HepG2 (cell line): ENCODE measurements at places on chromosomes 3 and 15. TPM values are rescaled to one million over a fixed set of nuclear protein-coding genes. Genes with fewer than 3 reads are reported as not detected.

GRCh38 chr3:53142986-53143385, 12.8 kb upstream of the RFT1 start:
- DNase-seq: no peak

DNA sequence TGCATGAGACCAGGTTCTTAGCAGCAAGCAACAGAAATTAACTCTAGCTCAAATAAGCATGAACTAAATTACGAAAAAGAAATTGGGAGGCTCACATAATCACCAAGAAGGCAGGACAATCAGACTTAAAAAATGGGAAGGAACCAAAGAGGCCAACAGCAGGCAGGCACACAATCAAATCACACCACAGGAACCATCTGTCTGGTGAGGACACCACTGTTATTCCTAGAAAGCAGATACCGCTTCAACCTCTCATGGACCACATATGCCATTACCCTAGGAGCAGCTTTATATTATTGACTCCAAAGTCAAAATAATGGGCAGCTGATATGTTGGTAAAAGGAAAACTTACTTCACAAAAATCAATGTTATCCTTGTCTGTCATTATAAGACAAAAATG, 51.6 kb downstream of the SUCLG2 start:
- no peak for DNase-seq

- DNase-seq: no peak
These were observed 39.8 kb downstream of the SST start for GRCh38 chr3:187630404-187630803.

DNA sequence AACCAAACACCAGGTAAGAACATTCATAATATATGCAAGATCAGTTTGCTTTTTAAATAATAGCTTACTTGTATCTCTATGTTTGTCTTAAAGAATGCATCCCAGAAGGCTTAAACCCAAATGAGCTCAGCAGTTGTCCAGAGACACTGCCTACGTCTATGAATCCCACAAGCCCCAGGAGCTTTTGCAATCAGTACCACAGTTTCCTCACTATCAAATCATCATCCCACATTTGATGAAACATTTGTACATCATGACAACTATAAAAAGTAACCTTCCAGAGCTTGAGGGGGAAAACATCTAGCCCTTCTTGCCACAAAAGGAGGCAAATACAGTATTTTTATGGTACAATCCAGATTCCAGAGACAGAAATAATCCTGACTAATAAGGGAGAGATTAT, 63.7 kb downstream of the ATP8B4 start:
- DNase-seq: no peak

- DNase-seq: peak; percentile 89
These were observed 126.0 kb downstream of the MYLK start for GRCh38 chr3:123758081-123758564.

The IMPG2 gene
- total RNA-seq: 0.02 TPM in 1 of 2 replicates, not detected in the other

The SLC28A1 gene
- 0.31 and 0.39 TPM in 2 replicates for total RNA-seq

The MITF gene
- 0.14 and 0.38 TPM in 2 replicates for total RNA-seq

The PLA2G4F gene
- total RNA-seq: not detected in 2 replicates

The CCR8 gene
- total RNA-seq: not detected in 2 replicates

GRCh38 chr3:147924755-147925154, 515.6 kb downstream of the ZIC1 start:
- no peak for DNase-seq

- DNase-seq: no peak
These were observed 504.0 kb upstream of the TGFBR2 start for GRCh38 chr3:30102356-30102755.

DNA sequence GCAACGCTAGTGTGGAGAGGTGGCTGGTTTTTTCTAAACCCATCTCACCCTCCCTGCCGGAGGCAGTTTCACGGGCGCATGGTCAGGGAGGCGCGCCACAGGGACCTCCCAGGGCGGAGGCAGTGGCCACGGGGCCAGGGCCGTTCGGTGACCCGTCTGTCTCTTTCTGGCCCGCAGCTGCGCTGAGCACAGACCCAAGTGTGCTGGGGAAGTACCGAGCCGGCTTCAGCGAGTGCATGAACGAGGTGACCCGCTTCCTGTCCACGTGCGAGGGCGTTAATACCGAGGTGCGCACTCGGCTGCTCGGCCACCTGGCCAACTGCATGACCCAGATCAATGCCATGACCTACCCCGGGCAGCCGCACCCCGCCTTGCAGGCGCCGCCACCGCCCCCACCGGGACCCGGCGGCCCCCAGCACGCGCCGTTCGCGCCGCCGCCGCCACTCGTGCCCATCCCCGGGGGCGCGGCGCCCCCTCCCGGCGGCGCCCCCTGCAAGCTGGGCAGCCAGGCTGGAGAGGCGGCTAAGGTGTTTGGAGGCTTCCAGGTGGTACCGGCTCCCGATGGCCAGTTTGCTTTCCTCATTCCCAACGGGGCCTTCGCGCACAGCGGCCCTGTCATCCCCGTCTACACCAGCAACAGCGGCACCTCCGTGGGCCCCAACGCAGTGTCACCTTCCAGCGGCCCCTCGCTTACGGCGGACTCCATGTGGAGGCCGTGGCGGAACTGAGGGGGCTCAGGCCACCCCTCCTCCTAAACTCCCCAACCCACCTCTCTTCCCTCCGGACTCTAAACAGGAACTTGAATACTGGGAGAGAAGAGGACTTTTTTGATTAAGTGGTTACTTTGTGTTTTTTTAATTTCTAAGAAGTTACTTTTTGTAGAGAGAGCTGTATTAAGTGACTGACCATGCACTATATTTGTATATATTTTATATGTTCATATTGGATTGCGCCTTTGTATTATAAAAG, 1.8 kb downstream of the HES1 start:
- peak; percentile 29 for DNase-seq

GRCh38 chr3:61910732-61911131, 349.4 kb downstream of the PTPRG start:
- DNase-seq: no peak

GRCh38 chr15:84961114-84961452, 20.6 kb upstream of the PDE8A start:
- DNase-seq: no peak

GRCh38 chr3:20080956-20081554, 40.8 kb downstream of the KAT2B start:
- DNase-seq: peak; percentile 40

DNA sequence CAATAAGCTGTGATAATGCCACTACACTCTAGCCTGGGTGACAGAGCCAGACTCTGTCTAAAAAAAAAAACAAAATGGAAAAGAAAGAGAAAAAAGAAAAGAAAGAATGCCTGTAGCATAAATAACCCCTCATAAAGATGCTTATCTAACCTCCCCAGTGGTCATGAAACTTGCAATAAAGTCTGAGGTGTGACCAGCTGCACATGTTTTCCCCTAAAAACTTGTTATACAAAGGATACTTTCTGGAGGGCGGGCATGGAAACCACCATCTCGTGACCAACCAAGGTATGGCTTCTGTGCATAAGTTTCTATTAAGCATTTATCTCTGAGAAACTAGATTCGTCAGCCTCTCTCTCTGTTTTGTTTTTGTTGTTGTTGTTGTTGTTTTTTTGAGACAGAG, 21.8 kb downstream of the CCDC32 start:
- DNase-seq: no peak

The PRICKLE2 gene
- total RNA-seq: 0.04 and 0.07 TPM in 2 replicates

DNA sequence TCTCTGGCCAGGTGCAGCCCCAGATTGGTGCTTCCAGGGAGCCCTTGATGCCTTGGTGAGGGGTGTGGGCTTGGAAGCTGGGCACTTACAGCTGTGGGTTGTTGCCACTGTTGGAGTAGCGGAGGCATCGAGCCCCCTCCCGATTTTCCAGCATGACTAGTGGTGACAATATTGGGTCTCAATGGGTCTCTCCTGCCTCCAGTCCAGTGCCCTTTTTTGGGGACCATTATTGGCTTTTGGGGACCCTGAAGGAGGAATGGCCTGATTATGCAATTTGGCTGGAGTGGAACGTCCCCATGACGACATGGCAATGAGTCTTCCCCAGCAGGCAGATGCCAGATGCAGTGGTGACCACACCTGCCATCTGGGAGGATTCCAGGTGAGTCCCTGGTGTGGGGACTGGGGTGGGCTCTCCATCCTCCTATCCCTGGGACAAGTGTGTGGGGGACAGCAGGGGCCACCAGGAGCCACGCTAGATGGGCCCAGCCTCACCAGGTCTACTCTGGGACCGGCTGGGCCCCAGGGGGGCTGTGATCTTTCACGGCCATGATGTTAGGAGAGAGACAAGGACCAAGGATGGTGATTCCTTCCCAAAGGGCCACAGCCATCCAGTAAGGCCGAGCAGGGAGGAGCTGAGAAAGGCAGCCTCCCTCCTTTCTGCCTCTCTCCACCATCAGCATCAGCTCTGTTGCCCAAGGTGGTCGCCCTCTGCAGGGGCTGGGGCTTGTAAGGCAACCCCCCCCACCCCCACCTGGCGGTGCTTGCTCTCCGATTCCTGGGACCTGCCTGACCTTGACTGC, 196.8 kb downstream of the GOLGA6L6 start:
- no peak for DNase-seq

- DNase-seq: no peak
These were observed 43.9 kb downstream of the GOLIM4 start for GRCh38 chr3:168051531-168052471.

- no peak for DNase-seq
These were observed 138.6 kb downstream of the SRGAP3 start for GRCh38 chr3:9110802-9111201.

DNA sequence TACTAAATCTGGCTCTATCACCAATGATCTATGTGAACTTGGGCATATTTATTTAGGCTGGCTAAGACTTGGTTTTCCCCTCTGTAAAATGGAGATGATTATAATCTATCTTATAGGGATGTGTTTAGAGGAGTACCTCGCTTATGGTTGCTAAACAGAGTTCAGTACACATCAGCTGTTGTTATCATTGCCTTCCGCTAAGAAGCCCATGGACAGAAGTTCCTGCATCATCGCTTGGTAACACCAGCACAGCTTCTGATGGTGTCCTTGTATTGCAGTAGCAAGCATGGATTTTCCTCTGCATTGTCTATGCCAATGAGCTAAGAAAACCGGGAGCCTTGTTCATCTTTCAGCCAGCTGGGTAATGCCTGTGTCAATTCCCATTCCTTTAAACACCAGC, 73.1 kb upstream of the LRTM1 start:
- no peak for DNase-seq

The SYNPR gene
- 0.04 TPM in 1 of 2 replicates, not detected in the other for total RNA-seq

GRCh38 chr3:88773766-88774165, 333.7 kb upstream of the EPHA3 start:
- DNase-seq: no peak

The CD80 gene
- total RNA-seq: not detected in 2 replicates

DNA sequence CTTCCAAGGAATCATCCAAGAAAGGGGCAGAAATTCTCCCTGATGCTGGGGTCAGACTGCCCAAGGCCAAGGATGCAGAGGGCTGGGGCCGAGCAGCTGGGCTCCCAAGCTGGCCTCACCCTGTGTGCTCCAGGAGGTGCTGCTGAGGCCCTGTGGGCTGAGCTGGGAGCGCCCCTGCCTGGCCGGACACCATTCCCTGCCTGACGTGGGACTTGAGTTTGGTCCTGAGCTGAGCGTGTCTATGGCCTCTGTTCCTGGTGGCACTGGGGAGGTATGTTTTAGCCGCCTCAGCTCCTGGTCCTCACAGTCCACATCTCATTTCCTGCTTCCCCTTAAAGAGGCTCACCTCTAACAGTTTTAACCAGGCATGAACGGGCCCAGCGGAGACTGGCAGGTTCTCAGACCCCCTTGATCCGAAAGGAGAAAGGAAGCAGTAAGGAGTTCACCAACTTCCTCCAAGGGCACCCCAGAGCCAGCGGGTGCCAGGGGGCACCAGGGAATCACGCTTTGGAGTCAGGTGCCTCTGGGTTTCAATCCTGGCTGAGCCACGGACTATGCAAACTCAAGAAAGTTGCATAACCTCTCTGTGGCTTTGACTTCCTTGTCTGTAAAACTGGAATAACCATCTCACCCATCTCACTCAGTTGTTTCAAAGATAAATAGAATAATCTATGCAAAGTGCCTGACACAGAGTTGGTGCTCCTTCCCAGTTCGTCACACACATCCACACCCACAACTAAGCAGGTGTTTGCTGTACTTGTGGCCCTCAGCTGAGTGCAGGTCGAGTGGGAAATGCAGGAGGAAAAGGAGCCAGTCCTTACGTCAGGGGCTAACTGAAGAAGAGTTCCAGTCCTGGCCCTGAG, 48.6 kb downstream of the SLC12A8 start:
- peak; percentile 31 for DNase-seq

DNA sequence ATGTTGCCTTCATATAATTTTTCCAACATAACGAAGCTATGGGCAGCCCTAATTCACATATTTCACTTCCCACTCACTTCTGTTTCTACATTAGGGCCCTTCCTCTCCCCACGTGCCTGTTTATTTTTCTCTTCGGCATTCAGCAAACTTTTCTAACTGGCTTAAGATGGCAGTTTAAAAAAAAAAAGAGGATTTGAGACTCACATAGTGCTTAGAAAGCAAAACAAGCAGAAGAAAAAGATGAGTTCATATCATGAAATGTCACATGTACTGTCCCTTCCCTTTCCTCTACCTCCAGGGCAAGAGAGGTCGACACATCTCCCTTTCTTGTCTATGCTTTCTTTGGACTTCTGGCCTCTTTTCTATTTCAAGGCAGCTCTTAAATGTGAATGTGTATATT, 30.6 kb downstream of the SLC49A4 start:
- no peak for DNase-seq

DNA sequence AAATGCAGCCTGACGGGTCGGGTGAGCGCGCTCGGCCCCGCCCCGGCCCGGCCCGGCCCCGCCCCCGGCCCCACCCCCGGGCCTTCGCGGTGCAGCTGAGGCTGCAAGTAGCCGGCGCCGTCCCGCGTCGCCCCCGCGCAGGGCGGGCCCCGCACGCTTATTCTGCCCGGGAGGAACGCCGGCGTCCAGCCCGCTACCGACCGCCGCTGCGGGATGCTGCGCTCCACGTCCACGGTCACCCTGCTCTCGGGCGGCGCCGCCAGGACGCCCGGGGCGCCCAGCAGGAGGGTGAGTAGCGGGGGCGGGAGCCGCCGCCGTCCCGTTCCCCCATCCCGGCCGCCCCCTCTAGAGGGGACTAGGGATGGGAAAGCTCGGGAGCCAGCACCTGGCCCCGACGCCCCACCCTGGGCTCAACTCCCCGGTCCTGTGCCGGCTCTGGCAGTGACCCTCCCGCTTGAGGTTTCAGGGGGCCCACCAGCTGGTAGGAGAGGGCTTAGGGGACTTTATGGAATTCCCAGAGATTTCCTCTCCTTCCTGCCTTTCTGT, at the start of gene MYZAP:
Gene MYZAP (plus strand): TSS at position 83 of the 546 bp plus-strand sequence. CDS start 131 bp downstream, at position 214.
- DNase-seq: no peak

- no peak for DNase-seq
These were observed 172.5 kb downstream of the POTEB3 start for GRCh38 chr15:21267671-21268395.

GRCh38 chr3:128278761-128279600, 125.7 kb downstream of the EEFSEC start:
- no peak for DNase-seq

DNA sequence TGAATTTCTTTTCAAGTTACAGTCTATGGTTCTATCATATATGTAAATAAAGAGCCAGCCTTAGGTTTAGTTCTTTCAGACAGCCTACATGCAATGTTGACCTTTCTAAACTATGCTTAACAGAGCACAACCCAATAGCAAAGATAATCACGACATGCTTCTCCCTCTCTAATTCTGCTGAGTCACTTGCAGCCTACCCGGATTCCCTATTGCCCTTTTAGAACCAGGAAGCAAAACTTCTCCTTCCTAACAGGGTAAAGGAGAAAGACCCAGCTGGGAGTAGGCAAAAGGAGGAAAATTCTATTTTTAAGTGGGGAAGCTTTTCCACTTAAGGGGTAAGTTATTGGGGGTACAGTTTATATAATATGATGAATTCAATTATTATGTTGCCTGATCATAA, 79.3 kb downstream of the SLC7A14 start:
- DNase-seq: peak; percentile 52

- DNase-seq: no peak
These were observed 16.4 kb downstream of the CHRNA3 start for GRCh38 chr15:78604420-78604819.

GRCh38 chr3:49567406-49567805, 13.1 kb downstream of the BSN start:
- no peak for DNase-seq
